Neural crest cell (in vitro differentiated cells): ENCODE measurements at places on chromosomes 4 and X.

DNA sequence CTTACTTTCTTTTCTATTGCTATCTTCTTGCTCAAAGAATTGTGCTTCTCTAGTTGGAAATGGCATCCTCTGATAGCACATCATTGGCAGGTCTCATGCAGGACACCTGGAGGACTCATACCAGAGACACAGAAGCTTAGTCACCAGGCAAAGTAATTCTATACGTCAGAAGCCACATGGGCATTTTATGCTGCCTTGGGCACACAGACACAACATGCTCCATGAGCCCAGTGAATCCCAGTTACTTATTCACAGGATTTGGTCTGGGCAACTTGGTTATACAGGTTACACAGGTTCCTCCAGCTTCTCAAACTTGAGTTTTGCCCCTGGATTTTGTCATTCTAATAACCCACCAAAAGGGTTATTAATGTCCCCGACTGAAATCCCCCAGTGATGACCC lies 7.1 kb downstream of the RASSF6 start:
- no peak for DNase-seq

- DNase-seq, result no peak
Measured at GRCh38 chr4:147423229-147423628, 57.7 kb upstream of the EDNRA start.

DNA sequence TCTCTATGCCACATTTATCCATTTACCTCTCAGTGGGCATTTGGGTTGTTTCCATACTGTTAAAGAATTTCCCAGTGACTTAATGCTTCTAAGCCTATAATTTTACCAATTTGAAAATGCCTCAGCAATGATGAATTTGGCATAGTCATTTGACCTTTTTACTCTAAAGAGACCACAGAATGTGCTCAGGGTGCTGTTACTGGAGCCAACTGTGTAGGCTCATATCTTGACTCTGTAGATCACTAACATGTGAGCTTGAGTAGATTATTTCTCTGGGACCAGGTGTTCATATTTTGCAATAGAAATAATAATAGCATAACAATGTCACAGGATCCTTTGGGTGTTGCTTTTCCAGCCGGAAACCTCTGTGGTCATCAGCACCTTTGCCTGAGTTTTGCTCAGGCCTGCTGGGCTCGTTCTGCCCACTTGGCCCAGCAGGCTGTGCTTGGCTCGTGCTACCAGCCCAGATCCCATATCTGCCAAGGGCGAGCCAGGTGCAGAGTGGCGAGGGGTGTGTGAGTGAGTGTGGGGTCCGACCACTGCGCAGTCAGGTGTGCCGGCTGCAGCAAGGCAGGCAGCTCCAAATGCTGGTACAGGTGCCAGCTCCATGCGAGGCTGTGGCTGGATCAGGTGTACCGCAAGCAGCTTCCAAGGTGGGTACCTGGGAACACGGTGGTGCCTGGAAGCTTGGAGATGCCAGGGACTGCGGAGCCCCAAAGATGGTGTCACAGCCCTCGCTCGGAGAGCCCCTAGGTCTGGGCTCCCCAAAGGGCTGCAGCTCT lies 70.6 kb upstream of the ANK2 start:
- no peak for DNase-seq

GRCh38 chr4:75194180-75194579 lies 261.3 kb downstream of the PARM1 start:
- DNase-seq, result no peak

DNA sequence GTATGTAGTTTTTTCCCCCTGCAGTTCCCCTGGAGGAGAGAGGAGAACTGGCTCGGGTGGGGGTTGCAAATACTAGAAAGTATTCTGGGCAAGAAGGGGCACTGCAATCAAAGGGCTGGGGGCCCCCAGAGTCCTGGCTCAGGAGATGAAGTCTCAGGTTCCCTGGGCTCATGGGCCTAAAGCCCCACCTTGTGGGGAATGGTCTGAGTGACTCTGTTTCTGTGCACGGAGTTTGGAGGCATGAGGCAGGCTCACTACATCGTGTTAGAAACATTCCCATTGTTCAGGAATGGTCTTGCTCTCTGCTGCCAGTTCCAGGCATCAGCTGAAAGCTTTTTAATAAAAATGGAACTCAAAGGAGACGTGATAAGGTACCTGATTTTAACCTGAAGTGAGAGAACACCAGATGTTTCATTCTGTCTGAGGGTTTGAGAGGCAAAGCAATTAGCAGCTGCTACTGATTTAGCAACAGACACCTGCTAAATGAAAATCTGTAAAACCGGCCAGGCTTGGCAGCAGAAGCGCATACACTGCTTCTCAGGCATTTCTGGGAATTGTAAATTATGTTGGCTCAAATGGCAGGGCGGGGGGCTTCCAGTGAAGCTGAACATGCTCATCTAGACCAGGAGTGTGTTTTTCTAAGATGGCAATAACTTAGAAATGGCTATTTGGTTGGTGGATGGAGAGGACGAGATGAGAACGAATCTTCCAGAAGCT lies 122.7 kb downstream of the TMEM164 start:
- DNase-seq, result no peak

GRCh38 chrX:71935476-71935875 lies 24.8 kb downstream of the NHSL2 start:
- no peak for DNase-seq

DNA sequence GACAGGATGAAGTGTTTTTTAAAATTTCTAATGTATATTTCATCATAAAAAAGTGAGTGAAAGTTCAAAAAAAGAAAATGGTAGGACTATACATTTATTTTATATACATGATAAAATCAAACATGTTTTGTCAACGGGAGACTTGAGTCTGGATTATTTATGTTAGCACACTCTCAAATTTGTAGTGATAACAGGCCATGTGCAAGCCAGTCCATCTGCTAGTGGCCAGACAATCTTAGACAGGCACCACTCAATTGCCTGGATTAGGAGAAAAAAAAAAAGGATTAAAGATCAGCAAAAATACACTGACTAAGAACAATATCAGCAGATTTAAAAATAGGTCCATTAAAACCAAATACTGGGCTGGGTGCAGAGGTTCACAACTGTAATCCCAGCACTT lies 71.9 kb downstream of the KCNIP4 start:
- no peak for DNase-seq

DNA sequence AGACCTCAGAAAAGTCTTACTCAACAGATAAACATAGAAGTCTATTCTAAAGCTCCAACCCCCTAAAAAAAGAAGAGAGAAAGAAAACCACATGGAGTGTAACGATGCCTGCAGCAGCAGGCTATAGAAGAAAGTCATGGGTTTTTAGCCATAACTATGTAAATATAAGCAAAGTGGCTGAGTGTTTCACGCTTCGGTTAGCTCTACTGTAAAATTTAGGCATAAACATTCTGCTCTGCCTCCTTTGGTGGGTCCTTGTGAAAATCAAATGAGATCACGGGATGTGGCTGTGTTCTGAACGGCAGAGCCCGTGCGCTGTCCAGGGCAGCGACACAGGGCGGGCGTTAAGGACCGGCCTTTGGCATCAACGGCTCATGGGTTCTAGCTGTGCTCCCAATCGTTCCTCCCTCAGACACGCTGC lies 78.4 kb downstream of the IRF2 start:
- DNase-seq, result no peak

- DNase-seq, result no peak
Measured at GRCh38 chr4:135249024-135249423, 1047.4 kb upstream of the PABPC4L start.

GRCh38 chr4:39770471-39770870 lies 72.5 kb downstream of the UBE2K start:
- no peak for DNase-seq

DNA sequence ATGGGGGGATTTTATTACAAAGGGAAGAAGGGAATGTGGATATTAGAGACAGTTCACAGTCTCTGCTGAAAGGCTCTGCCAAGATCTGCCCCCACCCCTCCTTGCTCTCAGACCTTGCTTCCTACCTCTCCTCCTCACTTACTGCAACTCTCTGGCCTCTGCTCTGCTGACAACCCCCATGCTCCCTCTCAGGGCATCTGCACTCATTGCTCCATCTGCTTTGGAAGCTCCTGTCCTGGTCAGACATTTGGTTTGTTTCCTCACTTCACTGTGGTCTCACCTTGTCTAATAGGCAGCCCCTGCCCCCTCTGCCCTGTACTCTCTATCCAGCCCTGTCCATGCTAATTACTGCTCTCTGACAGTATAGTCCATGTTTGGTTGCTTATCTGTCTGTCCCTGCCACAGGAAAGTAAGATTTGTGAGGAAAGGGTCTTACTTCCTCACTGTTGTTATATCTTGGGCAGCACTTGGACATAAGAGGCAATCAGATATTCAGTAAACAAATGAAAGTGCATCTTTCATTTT lies 189.3 kb downstream of the PTTG2 start:
- DNase-seq, result no peak

DNA sequence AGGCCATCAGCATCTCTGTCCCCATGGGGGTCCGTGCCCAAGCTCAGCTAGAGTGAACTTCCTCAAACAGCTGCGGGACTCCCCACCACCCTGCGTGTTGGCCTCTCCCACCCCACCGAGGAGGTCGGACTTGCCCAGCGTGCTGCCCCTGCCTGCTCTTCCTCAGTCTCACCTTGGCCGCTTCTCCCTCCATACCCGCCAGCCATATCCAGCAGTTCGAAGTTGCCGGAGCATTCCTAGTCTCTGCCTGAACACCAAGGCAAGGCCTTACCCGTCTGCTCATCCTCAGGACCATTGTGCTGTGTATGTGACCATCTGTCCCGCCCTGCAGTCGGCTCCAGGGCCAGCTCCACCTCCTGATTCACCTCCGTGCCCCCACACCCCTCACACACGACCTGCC lies 84.5 kb downstream of the WFS1 start:
- DNase-seq, result no peak

- no peak for DNase-seq
Measured at GRCh38 chr4:1989533-1990347, 19.0 kb downstream of the NELFA start.

DNA sequence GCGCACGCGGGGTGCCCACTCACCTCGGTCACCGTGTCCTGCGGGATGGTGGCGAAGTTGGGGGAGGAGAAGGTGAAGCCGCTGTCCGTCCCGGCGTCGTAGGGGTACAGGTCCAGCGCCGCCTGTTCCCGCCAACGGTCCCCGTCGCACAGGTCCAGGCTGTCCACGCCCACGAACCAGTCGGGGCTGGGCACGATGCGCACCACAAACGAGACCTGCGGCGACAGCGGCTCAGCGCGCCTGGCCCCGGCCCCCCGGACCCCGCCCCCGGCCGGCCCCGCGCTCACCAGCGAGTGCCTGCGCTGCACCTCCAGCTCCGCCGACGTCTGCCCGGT lies 1.4 kb downstream of the SPON2 start:
- no peak for DNase-seq

DNA sequence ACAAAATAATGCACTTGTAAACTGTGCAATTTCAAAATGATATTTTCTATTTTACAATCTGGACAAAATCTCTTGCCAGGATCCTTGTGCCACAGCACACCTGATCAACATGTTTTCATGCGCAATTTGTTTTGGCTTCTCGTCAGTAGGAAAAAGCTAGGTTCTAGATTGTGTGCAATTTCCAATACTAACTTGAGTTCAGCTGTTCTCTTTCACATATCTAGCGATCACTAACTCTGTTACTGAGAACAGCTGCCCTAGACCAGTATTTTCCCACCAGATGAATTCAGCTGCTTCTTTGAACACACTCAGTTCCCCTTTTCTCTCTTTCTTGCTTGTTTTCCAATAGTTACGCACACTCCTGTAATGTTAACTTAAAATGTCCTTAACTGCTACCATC lies 131.2 kb downstream of the MAGEB5 start:
- no peak for DNase-seq

- no peak for DNase-seq
Measured at GRCh38 chr4:177405508-177405907, 36.7 kb downstream of the AGA start.

GRCh38 chr4:4618847-4619246 lies 77.0 kb upstream of the STX18 start:
- no peak for DNase-seq

DNA sequence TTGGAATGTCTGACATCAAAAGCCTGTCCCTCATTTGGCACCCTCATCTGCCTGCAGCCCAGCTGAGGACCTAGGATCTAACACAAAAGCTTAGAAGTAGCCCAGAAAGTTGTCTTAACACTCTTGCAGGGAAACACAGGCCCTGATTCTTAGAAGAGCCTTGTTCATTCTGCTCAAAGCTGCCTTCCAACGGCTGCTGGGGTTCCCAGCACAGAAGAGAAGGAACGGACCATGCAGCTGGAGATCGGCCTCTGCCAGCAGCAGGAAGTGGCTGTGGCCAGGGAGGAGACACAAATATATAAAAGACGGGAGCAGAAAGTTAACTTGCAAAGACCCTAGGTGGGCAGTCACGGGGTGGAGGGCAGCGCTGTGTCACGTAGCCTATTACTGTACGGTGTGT lies 20.4 kb downstream of the PRPS2 start:
- no peak for DNase-seq

GRCh38 chr4:89137695-89138094 lies 26.4 kb downstream of the TIGD2 start:
- no peak for DNase-seq

DNA sequence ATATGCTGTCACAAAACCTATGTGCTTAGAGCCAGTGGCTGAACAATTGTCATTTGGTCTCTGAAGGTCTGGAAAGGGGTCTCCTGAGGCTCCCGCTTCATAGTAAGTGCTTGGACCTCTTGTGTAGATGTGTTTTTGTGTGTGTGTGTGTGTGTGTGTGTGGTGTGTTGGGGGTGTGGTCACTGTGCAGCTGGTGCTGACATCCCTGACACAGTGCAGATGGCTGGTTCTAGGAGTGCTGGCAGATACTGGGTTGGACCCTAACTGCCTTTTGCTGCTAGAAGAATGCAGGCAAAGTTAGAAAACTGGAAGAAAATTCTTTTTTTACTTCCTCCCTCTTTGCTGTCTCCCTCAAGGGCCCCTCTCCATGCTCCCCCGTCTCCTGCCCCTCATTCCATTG lies 1872.6 kb downstream of the ARAP2 start:
- DNase-seq, result no peak

DNA sequence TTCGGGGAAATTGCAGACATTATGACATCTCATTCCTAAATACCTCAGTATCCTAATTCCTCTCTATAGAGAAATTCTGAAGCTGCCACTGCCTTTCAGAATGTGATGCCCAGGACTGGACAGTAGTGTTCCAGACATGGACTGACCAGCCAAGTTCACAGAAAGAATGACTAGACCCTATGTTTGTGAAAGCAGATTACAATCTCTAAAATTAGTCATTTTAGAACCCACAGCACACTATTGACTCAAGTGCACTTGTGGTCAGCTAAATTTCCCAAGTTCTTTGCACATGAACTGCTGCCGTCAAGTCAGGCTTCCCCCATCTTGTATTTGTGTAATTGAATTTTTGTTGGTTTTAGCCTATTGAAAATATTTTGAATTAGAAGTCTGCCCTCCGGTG lies 81.0 kb upstream of the ESX1 start:
- DNase-seq, result no peak

DNA sequence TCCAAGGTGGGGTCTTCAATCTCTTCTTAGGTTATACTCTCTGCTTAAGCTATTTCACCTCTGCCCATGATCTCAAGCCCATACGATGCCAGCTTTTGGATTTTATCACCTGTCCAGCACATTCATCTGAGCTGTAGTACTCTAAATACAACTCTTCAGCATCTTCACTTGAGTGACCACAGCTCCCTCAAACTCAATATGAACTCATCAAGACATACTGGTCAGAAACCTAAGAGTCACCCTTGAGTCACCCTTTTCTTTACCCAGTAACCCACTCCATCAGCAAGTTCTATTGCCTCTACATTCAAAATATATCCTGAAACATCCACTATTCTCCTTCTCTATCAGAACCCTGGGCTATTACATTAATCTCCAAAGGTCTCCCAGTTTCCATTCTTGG lies 69.4 kb downstream of the DCHS2 start:
- no peak for DNase-seq
